ENCODE measurements at places on chromosomes 13 and 19.

DNA sequence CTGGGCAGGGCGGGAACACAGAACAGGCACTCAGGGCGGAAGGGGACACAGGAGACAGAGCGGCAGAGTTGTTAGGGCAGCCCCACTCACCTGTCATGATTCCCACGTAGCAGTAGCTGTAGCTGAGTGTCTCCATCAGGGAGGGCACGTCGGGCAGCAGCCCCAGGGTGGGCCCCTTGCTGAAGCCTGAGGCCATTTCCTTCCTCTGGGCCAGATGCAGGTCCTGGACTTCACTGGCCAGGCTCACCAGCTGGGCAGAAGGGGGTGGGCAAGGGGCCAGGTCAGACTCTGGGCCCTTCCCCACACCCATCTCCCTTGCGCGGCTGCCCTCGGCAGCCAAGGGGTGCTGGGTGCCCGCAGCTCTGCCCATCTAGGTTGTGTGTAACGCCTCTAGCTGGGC is 5.9 kb downstream of the MBOAT7 start:
- no peak for DNase-seq

- no peak for DNase-seq
Observed at GRCh38 chr19:45591004-45591637, 6.5 kb upstream of the OPA3 start.

DNA sequence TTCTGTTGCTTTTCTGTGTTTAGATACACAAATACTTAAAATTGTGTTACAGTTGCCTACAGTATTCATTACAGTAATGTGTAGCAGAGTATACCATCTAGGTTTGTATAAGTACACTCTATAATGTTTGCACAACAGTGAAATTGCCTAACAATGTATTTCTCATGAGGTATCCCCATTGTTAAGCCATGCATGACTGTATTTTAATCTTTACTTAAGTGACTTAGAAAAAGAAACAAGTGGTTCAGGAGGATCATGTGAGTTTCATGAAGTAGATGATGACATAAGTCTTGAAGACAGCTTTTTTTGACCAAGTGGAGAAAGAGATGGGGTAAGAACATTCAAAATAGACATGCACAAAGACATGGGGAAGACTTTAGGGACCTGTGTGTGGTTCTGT is 8.4 kb upstream of the KCTD4 start:
- DNase-seq = no peak

DNA sequence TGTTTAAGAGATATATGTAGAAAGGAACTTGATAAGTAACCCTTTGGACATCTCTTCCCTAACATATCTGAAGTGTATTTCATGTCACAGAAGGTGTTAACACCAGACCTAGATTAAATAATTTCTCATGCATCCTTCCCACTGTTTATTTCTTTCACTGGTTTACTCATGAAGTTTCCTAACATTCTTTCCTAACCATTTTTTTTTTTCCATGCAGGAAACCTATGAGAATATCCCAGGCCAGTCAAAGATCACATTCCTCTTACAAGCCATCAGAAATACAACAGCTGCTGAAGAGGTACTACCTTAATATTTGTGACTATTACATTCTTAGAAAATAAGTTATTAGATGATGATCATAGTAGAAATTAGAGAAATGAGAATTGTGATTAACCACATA is 28.8 kb downstream of the IPO5 start:
- DNase-seq = no peak

- peak; percentile 94 for DNase-seq
Observed at GRCh38 chr19:34366738-34367623, 2.0 kb downstream of the GPI start.

GRCh38 chr19:29837448-29837981 is 25.7 kb downstream of the CCNE1 start:
- DNase-seq = no peak

DNA sequence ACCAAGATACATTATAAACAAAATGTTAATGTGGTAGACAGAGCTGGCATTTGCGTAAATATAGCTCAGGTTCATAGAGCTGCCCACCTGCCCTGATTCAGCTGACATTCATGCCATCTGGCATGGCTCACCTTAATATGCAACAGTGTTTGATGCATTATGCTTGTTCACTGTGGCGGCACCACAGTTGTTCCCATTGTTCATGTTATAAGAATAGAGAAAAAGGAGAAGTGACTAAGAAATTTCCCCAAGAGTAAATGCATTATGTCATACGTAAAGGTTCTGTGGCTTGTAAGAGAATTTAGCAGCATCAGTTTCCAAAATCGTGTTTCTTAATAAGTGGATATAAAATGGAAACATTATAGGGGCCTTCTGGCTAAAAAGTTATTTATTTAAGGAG is 4.5 kb downstream of the CCNA1 start:
- DNase-seq = no peak

DNA sequence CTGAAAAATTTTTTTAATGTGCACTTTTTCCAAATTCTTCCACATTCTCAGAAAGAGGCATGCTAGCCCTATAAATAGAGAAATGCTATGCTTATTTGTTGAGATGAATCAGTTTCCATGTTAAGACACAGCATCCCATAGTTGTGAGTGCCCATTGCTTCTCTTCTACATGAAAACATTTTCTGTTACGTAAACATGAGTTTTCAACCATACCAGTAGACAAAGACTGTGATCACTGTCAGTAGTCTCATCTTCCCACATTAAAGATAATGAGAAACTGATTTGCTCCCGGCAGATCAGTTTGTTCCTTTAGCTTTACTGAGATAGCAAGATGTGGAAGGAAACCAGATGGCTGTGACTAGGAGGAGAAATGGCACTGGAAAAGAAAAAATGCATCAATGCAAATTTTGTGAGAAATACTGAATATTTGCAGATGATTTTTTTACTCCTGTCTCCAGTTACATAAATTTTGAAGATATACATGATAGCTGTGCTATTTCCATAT is 45.8 kb upstream of the UFM1 start:
- DNase-seq = no peak

GRCh38 chr13:110869805-110870706 is 44.8 kb downstream of the ANKRD10 start:
- peak; percentile 89 for DNase-seq

- peak; percentile 75 for DNase-seq
Observed at GRCh38 chr19:3154957-3155736, 19.3 kb downstream of the GNA15 start.

DNA sequence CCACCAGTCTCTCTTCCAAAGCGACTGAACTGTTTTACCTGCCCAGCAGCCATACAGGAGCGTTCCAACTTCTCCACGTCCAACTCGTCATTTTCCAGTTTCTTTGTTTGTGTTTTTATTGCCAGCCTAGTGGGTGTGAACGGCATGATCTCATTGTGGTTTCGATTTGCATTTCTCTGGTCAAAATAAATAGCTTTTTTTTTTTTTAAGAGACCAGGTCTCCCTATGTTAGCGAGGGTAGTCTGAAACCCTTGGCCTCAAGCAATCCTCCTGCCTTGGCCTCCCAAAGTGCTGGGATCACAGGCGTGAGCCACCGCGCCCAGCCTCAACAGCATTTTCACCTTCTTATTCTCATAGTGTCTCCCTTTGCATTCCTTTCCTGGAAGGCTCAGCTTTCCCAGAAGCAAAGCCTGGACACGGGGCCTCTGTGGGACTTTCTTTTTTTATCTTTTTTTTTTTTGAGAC is 4.2 kb upstream of the JSRP1 start:
- DNase-seq = no peak

DNA sequence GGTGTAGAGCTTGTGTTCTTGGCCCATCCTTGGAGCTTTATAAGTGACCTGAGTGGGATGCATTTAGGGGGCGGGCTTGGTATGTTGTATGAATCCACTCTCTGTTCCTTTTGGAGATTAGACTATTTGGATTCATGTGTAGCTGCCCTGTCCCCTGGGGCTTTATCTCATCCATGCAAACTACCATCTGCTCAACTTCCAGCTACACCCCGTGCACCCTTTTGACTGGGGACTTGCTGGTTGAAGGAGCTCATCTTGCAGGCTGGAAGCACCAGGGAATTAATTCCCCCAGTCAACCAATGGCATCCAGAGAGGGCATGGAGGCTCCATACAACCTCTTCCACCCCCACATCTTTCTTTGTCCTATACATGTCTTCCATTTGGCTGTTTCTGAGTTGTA is 6.1 kb downstream of the CLEC4M start:
- DNase-seq = no peak

GRCh38 chr13:109700176-109700575 is 86.2 kb downstream of the IRS2 start:
- peak; percentile 88 for DNase-seq

DNA sequence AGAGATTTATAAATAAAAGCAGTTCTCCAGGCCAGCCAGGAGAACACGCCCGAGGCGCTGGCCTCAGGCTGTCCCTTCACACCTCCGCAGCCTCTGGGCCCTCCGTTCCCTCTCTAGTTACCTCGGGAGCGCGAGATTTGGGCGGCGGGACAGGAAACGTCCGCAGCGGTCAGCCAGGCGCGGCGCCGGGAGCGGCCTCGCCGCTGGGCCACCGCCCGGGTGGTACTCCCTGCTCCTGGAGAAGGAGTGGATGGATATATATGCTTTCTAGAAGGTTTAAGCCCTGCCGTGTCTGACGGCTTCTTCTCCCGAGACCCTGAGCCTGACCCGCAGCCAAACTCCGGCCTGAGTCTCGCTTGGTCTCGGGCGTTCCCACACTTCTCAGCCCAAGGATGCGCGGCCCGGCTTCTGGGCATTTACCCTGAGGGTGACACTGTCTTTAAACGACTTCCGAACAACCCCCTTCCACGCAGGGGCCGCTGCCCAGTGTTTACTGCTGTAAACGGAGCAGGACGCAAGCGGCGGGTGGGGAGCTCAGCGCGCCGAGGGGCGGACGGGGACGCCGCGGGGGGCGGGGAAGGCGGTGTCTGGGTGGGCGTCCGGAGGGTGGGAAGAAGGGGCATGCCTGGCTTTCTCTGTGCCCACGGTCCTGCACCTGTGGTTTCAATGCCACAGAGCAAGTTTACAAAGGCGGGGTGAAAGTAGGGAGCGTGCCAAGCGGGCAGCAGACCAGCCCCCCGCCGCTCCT is 2.0 kb upstream of the ZIC2 start:
- DNase-seq = no peak

GRCh38 chr13:81986308-81986707 is 1645.4 kb upstream of the SPRY2 start:
- DNase-seq = no peak

- peak; percentile 73 for DNase-seq
Observed at GRCh38 chr19:36041831-36042230, 9.2 kb upstream of the CLIP3 start.

GRCh38 chr19:3343619-3344502 is 22.5 kb upstream of the NFIC start:
- DNase-seq = peak; percentile 58

DNA sequence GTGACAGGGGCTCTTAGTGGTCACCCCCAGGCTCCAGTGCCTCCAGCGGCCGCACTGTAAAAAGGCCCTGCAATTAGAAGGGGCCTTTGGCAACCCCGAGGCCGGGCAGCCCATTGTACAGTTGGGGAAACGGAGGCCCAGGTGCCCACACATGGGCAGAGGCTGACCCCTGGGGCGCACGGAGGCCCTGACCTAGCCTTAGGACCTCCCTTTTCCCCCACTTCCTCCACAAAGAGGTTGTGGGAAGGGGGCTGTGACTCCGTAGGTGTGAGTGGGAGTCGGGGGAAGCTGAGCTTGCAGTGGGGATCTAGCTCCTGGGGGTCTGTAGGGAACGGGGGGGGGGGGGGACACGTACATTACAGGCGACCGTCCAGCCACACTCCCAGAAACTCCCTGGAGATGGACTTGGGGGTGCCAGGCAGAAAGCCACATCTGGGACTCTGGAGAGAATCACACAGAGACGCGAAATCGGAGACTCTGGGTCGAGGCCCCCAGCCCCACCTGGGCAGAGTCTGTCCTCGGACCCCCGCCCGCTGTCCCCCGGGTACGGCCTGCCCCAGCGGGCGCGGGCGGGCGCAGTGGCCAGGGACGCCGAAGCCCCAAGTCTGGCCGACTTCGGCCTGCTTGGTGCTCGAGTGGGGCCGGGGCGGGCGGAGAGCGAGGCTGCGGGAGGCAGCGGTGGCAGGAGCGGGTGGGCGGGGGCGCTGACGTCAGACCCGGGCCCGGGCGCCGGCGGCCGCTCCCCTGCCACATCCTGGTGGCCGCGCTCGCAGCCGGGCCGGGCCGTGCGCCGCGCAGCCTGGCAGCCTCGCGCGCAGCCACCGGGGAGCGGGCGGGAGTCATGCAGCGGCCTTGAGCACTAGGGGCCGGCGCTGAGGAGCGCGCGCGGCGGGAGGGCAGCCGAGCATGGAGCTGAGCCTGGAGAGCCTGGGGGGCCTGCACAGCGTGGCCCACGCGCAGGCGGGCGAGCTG is at the start of gene ONECUT3:
Gene ONECUT3, plus strand, starts transcription at position 750 of the 972 bp plus-strand sequence. Its CDS starts 157 bp downstream, at position 907.
- no peak for DNase-seq

DNA sequence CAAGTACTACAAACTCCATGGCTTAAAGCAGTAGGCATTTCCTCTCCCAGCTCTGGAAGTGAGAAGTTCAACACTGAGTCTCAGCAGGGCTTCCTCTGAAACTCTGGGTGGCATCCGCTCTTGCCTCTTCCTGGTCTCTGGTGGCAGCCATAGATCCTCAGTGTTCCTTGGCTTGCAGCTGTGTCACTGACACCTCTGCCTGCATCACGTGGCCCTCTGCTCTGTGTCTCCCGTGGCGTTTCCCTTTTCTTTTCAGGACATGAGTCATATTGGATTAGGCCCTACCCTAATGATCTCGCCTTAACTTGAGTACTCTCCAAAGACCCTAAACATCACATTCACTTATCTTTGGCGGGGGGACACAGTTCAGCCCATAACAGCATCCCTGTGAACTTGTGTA is 466.7 kb downstream of the MYO16 start:
- DNase-seq = no peak

- no peak for DNase-seq
Observed at GRCh38 chr19:43752287-43752875, 2.4 kb downstream of the SMG9 start.

DNA sequence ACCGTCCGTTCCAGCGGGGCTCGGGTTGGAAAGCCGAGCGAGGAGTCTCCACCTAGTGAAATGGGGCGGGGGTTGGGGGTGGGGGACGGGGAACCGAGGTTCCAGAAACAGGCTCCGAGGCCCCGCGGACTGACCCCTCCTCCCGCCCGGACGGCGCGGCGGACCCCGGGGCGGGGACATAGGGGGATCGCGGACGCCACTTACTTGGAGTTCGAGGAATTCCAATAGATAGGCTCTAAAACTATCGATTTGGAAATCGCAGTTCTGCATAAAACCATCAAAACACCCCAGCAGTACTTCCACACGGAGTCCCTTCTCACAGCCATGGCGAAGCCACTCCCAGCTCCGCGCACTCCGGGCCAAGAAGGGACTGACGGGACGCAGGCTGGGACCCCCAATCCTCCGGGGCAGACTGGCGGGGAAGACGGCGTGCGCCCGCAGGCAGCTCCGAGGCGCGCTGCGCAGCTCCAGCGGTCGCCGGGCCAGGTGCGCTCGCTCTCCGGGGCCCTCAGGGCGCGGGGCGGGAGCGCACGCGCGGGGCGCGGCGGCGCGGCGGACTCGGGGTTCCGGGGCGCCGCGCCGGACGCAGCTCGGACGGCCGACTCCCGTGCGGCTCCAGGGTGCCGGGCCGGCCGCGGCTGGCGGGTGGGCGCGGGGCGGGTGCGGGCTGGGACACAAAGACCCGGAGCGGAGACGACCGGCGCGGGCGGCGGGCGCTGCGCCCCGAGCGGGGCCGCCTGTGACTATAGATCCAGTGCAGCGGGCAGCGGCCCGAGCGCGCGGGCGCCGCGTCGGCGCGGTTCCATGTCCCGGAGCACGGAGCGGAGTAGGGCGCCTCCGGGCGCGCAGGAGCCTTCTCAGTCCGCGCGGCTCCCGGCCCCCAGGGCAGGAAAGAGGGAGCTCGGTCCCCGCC is 567 bp downstream of the EFNB2 start:
- DNase-seq = no peak
